ENCODE measurements at places on chromosomes 2 and 18.
A peak's percentile ranks its signal among the peaks of the same experiment; 100 is the strongest.

DNA sequence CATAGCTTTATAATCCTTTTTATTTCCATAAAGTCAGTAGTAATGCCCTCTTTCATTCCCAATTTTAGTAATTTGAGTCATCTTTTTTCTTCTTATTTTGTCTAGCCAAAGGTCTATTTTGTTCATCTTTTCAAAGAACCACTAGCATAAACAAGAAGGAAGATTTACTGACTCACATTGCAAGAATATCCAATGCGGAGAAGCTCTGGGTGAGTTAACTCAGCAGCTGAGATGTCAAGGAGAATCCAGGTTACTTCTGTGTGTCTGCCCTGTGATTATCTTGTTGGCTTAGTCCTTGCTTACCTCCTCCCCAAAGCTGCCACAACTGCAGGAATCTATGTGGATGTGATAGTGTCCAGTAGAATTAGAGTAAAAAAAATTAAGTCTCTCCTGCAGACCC, 311.4 kb upstream of the NCKAP5 start:
- DNase-seq, result no peak

DNA sequence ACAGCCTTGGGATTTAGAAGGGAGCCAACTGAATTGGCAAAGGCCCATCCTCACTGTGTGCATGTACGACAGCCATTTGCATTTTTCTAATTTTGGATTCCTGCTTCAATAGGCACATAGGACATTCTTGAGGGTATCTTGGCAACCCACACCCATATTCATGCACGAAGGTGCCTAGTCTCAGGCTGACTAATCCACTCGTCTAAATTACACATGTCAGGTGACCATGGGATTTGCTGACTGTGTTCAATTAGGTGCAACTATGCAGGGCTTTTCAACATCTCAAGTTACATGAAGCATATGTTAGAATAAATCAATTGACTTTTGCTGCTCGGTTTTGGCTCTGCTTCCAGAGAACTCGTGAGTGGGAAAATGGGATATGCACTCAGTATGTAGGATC, 249.7 kb downstream of the SP3 start:
- no peak for DNase-seq

DNA sequence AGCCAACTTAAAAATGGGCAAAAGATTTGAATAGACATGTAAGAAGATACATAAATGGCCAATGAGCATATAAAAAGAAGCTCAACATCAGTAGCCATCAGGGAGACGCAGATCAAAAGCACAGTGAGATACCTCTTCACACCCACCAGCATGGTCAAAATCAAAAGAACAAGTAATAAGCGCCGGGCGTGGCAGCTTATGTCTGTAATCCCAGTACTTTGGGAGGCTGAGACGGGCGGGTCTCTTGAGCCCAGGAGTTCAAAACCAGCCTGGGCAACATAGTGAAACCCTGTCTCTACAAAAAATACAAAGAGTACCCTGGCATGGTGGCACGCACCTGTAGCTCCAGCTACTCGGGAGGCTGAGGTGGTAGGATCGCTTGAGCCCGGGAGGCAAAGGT, 4.6 kb upstream of the CIB4 start:
- no peak for DNase-seq

GRCh38 chr2:234978466-234979203, 26.8 kb downstream of the SH3BP4 start:
- DNase-seq, result no peak

- no peak for DNase-seq
Measured at GRCh38 chr2:45072862-45073237, 63.6 kb upstream of the SIX2 start.

DNA sequence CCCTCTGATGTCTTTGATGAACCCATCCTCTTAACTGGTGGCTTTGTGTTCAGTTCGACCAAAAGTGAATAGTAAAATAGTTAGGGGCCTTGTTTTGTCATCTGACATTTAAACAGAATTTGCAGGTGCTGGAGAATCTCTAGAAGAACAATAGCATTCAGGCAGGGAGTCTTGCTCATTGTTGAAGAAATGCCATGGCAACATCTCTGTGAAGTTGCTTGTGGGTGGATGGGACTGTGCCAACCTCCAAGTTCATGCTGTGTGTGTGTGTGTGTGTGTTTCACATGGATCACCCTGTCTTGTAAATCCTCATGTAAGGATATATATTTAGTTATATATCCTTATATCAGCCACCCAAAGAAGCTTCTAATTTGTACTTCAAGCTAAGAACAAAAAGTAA, 66.7 kb downstream of the SKA1 start:
- DNase-seq, result no peak

- no peak for DNase-seq
Measured at GRCh38 chr2:50489092-50489491, 542.8 kb downstream of the NRXN1 start.

- DNase-seq, result no peak
Measured at GRCh38 chr18:54957996-54958395, 1.3 kb downstream of the CCDC68 start.

GRCh38 chr2:241314226-241315092, 1.0 kb downstream of the HDLBP start:
- DNase-seq, result peak; percentile 9

GRCh38 chr18:23265682-23266399, 130.6 kb downstream of the CABLES1 start:
- DNase-seq, result no peak

GRCh38 chr2:221731432-221732145, 159.5 kb upstream of the EPHA4 start:
- no peak for DNase-seq

GRCh38 chr2:127735537-127736399, 34.5 kb downstream of the SFT2D3 start:
- no peak for DNase-seq

DNA sequence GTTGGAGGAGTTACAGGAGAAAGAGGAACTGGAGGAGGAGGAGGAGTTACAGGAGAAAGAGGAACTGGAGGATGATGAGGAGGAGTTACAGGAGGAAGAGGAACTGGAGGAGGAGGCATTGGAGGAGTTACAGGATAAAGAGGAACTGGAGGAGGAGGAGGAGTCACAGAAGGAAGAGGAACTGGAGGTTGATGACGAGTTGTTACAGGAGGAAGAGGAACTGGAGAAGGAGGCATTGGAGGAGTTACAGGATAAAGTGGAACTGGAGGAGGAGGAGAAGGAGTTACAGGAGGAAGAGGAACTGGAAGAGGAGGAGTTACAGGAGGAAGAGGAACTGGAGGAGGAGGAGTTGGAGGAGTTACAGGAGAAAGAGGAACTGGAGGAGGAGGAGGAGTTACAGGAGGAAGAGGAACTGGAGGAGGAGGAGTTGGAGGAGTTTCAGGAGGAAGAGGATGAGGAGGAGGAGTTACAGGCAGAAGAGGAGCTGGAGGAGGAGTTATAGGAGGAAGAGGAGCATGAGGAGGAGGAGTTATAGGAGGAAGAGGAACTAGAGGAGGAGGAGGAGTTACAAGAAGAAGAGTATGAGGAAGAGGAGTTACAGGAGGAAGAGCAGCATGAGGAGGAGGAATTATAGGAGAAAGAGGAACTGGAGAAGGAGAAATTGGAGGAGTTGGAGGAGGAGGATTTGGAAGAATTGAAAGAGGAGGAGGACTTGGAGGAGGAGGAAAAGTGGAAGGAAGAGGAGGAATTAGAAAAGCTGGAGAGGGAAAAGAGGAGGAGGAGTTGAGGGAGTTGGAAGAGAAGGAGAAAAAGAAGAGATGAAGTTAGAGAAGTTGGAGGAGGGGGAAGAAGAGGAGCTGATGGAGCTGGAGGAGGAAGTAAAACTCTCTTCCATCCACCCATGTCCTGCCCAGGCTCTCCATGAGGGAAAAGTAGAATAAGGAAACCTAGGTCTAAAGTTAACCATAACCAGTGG, 37.2 kb downstream of the CLASP1 start:
- no peak for DNase-seq

GRCh38 chr18:75478996-75479880, 51.7 kb upstream of the SMIM21 start:
- DNase-seq, result peak; percentile 46

DNA sequence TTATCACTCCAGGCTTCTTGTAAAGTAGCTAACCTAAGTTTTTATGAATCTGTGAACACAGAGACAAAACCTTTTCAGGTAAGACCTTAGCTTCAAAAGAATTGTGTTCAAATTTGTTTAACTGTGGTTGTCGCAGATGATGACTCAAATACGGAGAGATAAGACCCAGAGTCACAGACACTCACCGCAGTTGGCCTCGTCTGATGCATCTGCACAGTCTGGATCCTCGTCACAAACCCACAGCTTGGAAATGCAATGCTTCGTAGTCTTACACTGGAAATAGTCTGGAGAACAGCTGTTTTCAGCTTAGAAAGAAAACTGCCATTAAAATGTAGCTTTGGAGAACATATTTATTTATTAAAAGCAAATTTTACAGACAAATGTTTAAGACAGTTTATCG, 1662.1 kb upstream of the NXPH2 start:
- no peak for DNase-seq

DNA sequence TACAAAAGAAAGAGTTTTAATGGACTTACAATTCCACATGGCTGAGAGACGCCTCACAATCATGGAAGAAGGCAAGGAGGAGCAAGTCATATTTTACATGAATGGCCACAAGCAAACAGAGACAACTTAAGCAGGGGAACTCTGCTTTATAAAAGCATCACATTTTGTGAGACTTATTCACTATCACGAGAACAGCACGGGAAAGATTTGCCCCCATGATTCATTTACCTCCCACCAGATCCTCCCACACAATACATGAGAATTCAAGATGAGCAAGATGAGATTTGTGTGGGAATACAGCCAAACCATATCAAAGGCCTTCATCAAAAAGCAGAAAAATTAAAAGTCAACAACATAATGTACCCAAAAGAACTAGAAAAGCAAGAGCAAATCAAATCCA, 111.0 kb upstream of the RPRM start:
- DNase-seq, result no peak

DNA sequence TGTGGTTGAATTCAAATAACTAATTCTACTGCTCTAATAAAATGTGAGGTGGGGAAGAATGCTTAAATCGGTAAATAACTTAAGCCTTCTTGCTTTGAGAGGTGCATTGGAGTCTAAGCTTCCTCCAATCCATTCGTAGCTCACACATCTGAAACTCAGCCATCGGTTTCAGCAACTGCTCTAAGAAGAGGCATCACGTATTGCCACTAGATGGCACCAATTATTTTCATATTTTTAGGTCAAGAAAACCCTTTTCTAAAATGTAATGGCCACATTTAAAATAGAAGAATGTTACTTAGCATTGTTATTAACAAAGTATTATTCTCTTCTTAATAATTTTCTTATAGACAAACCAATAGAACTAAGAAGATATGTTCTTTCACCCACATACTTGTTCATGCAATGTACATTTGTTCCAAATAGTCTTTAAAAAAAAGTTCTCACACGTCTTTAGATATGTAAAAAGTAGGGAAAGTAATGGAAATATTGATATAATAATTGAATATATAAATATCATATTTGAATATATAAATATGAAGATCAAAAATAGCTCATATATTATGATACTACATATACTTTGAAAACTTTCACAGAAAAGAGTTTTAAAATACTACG, 229.8 kb downstream of the CCDC178 start:
- peak; percentile 38 for DNase-seq

DNA sequence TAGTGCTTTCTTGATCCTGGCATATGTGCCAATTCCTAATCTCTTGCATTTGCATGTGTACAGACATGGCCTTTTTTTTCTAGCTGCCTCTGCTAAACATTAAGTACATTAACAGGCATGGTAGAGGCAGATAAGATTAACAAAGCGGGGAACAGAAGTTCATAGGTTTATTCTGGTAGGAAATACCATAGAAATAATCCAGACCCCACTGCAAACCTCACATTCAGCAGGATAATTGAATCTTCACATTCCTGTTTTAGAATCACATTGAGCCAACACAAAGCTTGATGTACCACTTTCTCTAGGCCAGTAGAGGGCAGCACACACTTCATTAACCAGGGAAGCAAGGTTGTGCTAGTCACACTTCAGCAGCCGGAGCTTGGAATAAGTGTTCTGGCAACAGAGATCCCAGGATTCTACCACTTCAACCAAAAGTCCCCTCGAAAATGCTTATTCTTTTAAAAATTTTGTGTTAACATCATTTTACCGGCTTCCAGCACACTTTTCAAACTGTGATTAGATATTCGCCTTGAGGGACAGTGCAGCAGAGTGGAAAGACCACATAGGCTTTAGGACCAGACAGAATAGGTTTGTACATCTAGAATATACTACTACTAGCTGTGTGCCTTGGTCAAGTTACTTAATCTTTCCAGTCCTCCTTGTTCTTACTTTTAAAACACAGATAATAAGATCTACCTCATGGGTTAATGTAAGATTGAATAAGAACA, 420.2 kb upstream of the CHST9 start:
- DNase-seq, result peak; percentile 54

DNA sequence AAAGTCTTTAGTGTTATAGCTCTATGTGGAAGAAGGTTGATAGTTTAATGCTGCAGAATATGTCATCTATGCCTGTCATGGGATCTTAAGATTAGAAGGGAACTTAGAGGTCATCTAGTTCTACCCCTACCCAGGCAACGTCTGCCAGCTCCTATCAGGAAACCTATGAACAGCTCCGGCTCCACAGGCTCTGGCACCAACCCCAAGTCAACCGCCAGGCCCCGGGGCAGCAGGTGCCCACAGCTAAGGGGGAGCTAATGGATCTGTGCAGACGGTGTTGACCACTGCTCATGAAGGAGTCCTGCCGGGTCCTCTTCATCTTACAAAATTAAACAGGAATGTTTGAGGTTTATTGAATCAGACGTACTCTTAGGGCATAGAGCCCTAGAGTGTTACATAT, 440.8 kb upstream of the KLHL29 start:
- no peak for DNase-seq

DNA sequence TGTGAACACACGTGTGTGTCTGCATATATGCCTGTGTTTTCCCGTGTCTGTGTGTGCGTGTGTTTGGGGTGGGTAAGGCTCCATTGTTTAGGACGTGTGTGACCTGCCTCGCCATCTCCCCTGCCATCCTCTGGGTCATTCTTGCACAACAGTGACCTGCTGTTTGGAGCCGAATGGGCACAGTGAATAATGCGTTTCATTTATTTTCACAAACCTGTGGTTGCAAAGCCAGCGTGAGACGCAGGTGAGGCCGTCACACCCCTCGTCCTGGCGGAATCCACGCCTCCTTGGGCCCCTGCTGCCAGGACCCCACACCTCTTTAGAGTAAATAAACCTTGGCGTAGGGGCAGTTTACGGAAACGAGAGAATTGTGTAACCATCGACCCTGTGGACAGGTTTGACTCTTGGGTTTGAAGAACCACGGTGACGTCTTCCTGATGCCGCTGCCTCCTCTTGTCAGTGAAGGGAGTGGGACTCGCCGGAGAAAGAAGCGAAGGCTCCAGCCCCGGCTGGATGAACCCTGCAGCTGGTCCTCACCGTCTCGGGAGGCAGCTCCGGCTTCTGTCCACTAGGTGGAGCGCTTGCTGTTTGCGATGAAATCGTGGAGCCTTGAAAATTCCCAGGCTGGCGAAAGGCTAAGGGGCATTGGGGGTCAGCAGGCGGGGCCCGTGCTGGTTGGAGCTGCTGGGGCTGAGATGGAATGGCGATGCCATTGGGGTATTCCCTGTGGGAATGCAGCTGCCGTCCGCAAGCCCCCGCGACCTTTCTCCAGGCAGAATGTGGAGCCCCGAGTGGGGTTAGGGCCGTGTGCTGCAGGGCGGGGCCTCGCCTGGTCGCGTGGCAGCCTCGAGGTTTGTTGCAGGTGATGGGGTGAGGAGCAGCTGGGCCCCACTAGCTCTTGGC, 81.1 kb downstream of the RTP5 start:
- DNase-seq, result peak; percentile 6

- DNase-seq, result no peak
Measured at GRCh38 chr2:109721626-109722025, 72.5 kb upstream of the RGPD5 start.

Data from NCI-H2081 treated with DMSO at 0.1 percent for 48 hours (cell line).